Right lobe of liver (tissue), 6 donors: ENCODE measurements at places on chromosomes 2 and 18. TPM values are rescaled to one million over a fixed set of nuclear protein-coding genes. Genes with fewer than 3 reads are reported as not detected.

Gene ANKRD62
- total RNA-seq, result not detected

- no peak for DNase-seq
Measured at GRCh38 chr2:23350792-23351355, 34.1 kb upstream of the KLHL29 start.

GRCh38 chr2:110940376-110940910, 180.3 kb upstream of the BCL2L11 start:
- no peak for DNase-seq

Gene GPR55
- total RNA-seq, result not detected

GRCh38 chr18:80210312-80211083, 36.8 kb downstream of the PARD6G start:
- no peak for DNase-seq

- DNase-seq, result no peak
Measured at GRCh38 chr2:54839461-54840255, 116.2 kb downstream of the EML6 start.

DNA sequence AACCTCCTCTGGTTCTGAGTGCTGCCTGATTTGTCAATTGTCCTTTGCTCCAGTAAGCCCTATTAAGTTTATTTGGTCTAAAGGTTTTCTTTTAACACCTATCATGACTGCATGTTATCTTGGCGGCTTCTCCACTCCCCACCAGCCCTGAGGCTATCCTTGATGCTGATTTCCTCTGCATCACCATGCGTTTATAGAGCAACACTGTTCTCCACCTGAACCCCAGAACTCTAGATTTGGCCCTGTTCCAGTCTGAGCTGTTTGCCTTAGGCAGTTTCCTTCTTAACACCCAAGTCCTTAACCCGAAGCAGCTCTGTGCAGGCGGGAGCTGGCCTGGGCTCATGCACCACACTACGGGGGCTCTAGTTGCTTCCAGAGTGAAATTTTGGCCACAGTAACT, 98.2 kb upstream of the NPAS2 start:
- no peak for DNase-seq

Gene AMER3
- total RNA-seq, result not detected

GRCh38 chr2:216183462-216183861, 74.3 kb downstream of the XRCC5 start:
- no peak for DNase-seq

Gene IL36A
- total RNA-seq, result not detected

DNA sequence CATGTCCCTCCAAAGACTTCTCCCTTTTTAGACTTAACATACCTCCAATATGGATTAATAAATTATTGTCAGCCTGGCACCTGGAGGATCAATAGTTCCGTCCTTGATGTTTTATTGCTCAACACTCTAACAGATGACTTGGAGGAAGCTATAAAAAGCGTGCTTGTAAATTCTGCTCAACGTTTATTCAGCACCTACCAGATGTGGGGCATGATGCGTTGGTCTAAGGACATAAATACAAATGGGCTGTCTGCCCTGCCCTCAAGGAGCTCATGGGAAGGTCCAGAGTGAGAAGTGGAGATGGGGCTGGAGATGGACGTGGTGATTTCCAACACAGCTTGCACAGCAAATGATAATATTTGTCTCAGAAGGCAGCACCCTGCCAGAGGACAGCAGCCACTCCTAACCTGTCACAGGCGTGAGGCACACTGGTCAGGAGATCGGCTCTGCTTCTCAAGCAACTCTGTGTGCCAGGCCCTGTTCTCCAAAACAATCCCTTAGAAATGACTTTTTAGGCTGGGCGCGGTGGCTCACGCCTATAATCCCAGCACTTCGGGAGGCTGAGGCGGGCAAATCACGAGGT, 25.5 kb upstream of the ZCCHC2 start:
- DNase-seq, result no peak

Gene LONRF2
- total RNA-seq, result 1.1 TPM

Gene FEV
- not detected for total RNA-seq

- DNase-seq, result no peak
Measured at GRCh38 chr2:145198555-145198954, 678.6 kb upstream of the ZEB2 start.

DNA sequence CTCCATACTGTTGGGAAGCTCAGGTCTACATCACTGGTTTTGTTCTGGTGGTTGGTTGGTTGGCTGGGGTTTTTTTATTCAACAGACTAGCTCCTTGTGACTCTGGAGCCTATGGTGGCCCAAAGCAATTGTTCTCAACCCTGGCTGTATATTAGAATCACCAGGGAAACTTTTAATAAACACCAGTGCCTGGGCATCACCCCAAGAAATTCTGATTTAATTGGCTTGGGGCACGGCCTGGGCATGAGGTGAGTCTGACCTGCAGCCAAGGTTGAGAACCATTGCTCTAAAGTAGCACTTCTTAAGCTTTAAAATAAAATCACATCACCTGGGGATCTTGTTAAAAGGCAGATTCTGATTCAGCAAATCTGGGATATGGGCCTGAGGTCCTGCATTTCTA, 184.1 kb downstream of the C1D start:
- no peak for DNase-seq

DNA sequence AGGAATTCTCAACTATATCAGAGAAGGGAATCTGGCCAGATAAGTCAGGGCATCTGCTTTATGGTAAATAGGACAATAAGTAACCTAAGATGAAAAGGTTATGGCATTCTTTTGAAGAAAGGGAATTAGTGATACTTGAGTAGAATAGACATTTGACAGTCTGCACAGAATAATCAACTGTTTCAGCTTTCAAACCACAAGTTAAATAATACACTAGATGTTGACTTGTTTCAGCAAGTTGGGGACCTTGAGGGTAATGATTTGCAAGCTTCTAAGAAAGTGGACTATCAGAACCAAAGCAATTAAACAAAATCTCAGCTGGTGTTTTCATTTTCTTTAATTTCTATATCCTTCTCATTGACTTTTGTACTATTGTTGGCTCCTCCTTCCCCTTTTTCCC, 54.5 kb downstream of the SLC39A10 start:
- no peak for DNase-seq

DNA sequence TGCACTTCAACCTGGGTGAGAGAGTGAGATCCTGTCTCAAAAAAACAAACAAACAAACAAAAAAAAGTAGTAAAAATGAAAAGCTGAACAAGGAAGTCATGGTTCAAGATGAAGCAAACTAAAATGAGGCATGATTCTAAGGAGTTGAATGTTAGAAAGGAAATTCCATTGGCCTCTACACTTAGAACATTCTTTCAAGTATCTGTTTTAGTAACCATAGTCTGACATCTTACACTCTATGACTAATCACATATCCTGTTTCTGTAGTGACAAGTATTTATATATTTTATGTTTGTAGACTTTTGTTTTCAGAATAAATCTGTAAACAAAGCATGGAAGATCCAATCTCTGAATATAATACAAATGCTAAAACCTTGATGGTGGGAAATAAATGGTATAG, 164.1 kb downstream of the KIAA1328 start:
- no peak for DNase-seq

GRCh38 chr18:78724214-78724914, 255.3 kb upstream of the SALL3 start:
- DNase-seq, result no peak

Gene STPG4
- total RNA-seq, result not detected

Gene RSAD2
- 1.2 TPM for total RNA-seq

Gene RNF103
- 38.2 TPM for total RNA-seq

Gene YIPF4
- 29.6 TPM for total RNA-seq

- no peak for DNase-seq
Measured at GRCh38 chr2:31222071-31222470, 4.8 kb upstream of the CAPN14 start.

- no peak for DNase-seq
Measured at GRCh38 chr2:144455987-144456386, 63.9 kb downstream of the ZEB2 start.

- no peak for DNase-seq
Measured at GRCh38 chr2:16005816-16006536, 65.6 kb downstream of the MYCN start.

DNA sequence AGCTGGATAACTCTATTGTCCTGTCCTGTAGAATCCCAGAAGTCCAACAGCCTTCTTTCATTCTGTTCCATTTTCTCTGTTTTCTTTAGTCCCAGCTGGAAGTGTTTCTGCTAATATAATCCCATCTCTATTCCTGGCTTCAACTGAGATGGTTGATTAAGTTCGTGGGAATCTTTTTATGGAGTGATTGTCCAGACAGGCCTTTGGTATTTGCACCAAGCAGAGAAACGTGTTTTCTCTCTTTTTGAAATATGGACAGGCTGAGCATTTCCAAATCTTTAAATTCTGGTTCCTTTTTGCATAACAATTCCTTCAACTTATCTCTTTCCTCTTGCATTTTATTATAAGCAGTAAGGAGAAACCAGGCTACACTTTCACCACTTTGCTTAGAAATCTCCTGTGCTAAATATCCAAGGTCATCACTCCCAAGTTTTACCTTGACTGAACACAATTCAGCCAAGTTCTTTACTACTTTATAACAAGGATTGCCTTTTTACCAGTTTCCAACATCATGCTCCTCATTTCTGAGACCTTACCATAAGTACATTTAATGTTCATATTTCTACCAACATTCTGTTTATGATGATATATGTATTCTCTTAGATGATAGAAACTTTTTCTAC, 108.8 kb downstream of the ZFP36L2 start:
- no peak for DNase-seq

Gene QPCT
- 0.74 TPM for total RNA-seq

DNA sequence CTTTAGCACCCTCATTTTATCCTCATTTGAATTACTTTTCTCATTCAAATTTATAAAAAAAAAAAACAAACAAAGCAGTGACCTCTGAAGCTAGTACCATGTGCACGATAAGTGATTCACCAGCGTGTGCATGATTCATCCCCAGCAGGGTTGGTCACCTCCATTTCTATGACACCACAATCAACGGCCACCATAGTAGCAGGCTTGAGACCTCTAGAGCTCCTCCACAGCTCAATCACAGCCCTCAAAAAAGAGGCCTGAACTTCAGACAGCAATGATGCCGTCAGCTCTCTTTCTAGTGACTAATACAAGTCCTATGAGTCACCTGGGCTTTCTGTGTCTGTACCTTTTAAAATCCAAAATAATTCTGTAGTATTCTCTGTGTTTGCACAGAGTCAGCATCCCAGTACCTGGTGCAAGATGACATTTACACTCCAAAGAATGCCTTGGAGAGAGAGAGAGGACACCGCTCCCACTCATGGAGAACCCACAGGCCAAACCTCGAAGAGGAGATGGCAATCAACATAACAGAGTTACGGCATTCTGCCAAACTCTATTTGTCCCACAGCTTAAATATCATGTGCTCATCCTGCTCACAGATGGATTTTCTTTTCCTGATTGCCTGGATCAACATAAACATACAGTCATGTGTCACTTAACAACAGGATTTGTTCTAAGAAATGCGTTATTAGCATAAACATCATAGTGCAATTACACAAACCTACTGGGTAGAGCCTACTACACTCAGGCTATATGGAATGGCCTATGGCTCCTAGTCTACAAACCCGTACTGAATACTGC, 58.7 kb downstream of the L3MBTL4 start:
- DNase-seq, result no peak

- DNase-seq, result no peak
Measured at GRCh38 chr2:154961676-154962075, 263.2 kb downstream of the KCNJ3 start.

Gene TANC1
- 10.9 TPM for total RNA-seq

Gene SP3
- 32.8 TPM for total RNA-seq

DNA sequence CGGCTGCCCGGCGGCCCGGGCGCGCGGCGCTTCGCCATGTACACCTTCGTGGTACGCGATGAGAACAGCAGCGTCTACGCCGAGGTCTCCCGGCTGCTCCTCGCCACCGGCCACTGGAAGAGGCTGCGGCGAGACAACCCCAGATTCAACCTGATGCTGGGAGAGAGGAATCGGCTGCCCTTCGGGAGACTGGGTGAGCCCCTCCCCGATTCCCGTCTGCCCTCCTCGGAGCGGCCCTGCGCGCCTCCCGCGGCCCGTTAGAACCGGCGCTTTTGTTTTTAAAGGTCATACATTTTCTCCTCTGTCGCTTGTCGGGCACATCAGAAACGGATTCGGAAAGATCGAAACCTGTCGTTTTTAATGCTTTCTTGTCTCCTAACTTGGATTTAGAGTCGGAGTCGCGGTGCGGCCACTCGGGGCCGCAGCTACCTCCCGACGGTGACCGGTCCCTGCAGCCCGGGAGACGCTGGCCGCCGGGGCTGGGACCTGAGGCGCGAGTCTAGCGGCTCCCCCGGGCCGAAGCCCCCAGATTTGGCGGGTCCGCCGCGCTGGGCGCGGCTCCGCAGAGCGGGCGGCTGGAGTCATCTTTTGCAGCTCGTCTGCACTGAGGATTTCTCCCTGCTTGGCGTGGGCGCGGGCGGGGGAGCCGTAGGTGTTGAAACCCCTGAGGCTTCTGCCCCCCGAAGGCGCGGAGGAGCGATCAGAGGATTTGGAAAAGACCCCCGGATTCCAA, 519 bp downstream of the TTL start:
- DNase-seq, result peak; percentile 40

DNA sequence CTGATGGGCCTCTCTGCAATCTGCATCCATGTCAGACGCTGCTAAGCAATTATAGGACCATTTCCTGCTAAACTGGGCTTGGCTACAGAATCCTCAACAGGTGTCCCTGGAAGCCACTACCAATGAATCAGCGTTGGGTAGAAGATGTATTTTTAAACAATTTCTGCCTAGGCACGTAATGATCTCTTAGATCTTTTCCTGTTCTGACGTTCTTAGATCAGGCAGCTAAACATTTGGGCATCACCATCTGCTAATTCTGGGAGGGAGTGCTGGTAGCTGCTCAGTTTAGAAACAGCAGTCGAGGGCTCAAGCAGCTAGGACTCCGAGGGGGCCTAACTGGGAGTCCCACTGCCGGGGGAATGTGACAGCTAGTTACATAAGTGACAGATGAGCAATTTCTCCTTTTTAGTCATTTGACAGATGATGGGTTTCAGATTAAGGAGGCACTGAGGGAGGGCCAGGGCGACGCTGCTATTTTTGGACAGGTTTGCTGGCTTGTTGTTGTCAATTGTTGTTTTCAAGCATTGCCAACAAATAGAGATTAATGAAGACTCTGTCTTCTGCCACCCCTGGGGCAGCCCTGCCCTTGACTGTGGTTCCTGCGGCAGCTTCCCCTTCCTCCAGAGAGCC, 92.7 kb downstream of the MRO start:
- no peak for DNase-seq

GRCh38 chr2:116109471-116109870, 1667.0 kb downstream of the DPP10 start:
- no peak for DNase-seq

- DNase-seq, result no peak
Measured at GRCh38 chr2:156526950-156527636, 90.9 kb downstream of the GPD2 start.

- no peak for DNase-seq
Measured at GRCh38 chr2:197378086-197378485, 56.7 kb downstream of the SF3B1 start.

Gene GALR1
- 0.05 TPM for total RNA-seq

Gene NBEAL1
- total RNA-seq, result 16.4 TPM

DNA sequence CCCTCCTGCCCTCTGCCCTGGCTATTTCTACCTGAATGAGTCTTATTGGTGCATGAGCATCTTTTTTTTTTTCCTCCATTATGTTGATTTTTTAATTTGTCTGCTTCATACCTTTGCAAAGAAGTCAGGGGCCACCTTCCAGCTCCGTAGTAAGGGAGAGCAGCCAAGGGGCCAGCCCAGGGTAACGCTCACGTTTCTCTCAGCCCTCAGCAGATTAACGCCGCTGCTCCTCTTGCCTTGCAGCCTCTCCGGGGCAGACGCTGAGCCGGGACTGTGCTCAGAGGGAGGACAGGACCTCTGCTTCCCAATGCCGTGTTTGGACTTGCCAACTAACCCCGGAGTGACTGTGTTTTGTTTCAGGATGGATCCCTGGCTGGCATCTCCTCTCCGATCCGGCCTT, 241.7 kb downstream of the ATAD2B start:
- no peak for DNase-seq
